ENCODE measurements at places on chromosomes 6 and 20.

- peak; percentile 56 for DNase-seq
- H3K4me3 ChIP-seq = no peak overlapping the region
- H3K36me3 ChIP-seq = no peaks in the 10 kb centered on the region
- H3K27me3 ChIP-seq = no peaks in the 10 kb centered on the region
- H3K27ac ChIP-seq = no peak overlapping the region
Observed at GRCh38 chr6:144931172-144932035, 646.3 kb downstream of the UTRN start.

DNA sequence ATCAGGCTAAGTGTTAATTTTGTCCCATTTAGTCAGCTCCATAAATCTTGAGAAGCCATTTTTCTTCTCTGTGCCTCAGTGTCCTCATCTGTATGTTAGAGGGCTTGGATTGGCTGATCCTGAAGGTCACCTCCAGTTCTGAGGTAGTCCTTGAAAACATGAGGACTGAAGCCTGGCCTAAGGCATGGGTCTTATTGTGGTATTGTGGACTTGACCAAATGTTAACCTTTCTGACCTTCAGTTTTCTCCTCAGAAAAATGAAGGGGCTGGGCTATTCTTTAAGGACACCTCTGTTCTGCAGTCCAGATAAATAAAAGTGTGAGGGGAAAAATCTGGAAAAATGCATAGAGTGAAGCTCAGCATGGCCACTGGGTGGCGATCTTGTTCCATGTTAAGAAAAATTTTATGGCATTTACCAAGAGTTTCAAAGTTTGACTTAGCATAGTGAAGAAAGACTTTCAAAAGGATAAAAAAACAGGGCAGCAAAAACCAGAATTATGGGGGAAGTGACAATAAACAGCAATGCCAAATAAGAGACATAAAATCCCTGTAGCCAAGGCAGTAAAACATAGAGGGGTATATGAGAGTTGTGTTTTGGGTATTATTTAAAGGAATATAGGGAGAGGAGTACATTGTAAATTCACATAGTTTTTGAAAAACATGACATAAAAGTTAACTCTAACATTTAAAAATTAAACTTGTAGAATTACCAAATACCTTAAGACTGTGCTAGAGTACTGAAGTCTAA lies 13.2 kb upstream of the TFB1M start:
- H3K27me3 ChIP-seq = no peaks in the 10 kb centered on the region
- no peak overlapping the region for H3K4me3 ChIP-seq
- peak; percentile 63 for DNase-seq
- H3K36me3 ChIP-seq = no peaks in the 10 kb centered on the region

DNA sequence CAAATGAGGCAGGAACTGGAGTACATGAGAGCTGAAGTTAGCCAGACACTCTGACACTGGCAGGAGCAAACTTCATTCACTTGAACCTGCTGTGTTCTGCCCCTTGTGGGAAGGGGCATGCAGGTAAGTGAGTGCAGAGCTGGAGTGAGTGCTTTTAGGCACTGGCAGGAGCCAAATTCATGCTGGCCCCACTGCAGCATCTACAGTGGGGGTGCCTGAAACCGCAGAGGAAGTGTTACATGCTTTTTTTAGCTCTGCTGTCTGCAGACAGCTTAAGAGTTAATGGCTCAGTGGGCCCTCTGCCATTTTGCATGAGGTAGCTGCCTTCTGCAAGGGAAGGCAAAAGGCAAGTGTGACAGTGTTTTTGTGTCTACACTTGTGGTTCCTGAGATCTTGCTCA lies 167.9 kb upstream of the SYNCRIP start:
- no peaks in the 10 kb centered on the region for H3K27me3 ChIP-seq
- H3K4me3 ChIP-seq = no peak overlapping the region
- DNase-seq = no peak
- no peak overlapping the region for H3K27ac ChIP-seq
- no peaks in the 10 kb centered on the region for H3K36me3 ChIP-seq

GRCh38 chr6:7052443-7053011 lies 55.2 kb upstream of the RREB1 start:
- peak overlapping the region; percentile 83 for H3K4me3 ChIP-seq
- H3K27me3 ChIP-seq = peaks cover 7% of the 10 kb centered on the region
- H3K4me1 ChIP-seq = peaks cover 5% of the 10 kb centered on the region
- no peaks in the 10 kb centered on the region for H3K36me3 ChIP-seq
- H3K27ac ChIP-seq = no peak overlapping the region

DNA sequence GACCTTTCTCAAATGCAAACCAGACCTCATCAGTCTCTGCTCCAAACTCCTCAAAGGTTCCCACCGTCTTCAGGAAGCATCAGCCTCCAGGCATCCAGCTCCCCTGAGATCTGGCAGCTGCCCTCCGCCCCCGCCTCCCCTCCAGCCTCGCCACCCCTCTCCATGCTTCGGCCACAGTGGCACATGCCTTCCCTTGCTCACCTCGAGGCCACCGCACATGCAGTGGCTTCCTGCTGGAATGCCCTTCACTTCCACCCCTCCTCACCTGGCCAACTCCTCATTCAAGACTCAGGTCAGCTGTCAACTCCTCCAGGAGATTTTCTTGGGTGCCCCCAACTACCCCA lies 13.4 kb downstream of the KIAA1755 start:
- peaks cover 4% of the 10 kb centered on the region for H3K4me1 ChIP-seq
- no peak overlapping the region for H3K27ac ChIP-seq
- H3K4me3 ChIP-seq = no peak overlapping the region
- no peaks in the 10 kb centered on the region for H3K27me3 ChIP-seq
- H3K36me3 ChIP-seq = no peaks in the 10 kb centered on the region

All from H1 (cell line).